ENCODE measurements at places on chromosomes 3 and 15.
A peak's percentile ranks its signal among the peaks of the same experiment; 100 is the strongest.

GRCh38 chr3:171789759-171790505 lies 20.4 kb downstream of the PLD1 start:
- no peak for DNase-seq

GRCh38 chr3:99753268-99753975 lies 64.2 kb upstream of the CMSS1 start:
- DNase-seq: peak; percentile 73

DNA sequence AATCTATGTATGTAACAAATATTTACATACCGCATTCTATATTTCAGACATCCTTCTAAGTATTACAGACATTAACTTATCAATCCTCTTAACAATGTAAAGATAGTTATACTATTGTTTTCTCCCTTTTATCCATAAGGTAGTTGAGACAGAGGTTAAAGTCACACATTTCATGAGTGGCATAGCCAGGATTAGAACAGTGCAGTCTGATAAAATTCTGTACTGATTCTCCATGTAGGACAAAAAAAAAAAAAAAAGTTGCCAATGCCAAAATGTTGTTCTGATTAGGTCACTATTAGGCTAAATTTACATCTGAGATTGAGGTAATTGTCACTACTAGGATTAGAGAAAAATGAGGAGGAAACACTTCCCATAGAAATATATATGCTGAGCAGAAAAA lies 629.2 kb downstream of the OTOL1 start:
- no peak for DNase-seq

GRCh38 chr3:71443332-71443731 lies 140.2 kb downstream of the FOXP1 start:
- DNase-seq: no peak

GRCh38 chr3:58572013-58572633 lies 5.1 kb downstream of the FAM107A start:
- no peak for DNase-seq

GRCh38 chr3:68666429-68667136 lies 265.8 kb downstream of the TAFA4 start:
- no peak for DNase-seq

- DNase-seq: no peak
These were observed at the start of gene ARHGEF26 for GRCh38 chr3:154120961-154121700. Gene ARHGEF26, plus strand, starts transcription at chr3:154121390. Its CDS starts 603 bp downstream, at chr3:154121993.

DNA sequence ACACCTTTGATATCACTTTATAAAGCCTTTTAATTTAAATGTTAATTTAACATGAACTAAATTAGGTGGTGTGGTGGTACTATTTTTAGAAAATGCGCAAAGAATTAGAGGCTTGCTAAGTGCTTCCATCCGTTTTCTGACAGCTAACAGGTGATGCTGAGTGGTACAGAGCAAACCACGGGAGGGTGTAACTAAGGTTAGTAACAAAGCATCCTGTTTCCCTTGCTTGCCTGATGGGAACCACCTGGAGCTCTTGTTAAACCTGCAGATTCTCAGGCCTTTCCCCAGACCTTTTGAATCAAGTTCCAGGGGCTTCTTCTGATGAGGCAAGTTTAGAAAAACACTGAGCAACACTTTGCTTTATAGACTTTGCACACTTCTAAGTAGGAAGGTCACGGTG lies 101.0 kb downstream of the ATG7 start:
- no peak for DNase-seq

DNA sequence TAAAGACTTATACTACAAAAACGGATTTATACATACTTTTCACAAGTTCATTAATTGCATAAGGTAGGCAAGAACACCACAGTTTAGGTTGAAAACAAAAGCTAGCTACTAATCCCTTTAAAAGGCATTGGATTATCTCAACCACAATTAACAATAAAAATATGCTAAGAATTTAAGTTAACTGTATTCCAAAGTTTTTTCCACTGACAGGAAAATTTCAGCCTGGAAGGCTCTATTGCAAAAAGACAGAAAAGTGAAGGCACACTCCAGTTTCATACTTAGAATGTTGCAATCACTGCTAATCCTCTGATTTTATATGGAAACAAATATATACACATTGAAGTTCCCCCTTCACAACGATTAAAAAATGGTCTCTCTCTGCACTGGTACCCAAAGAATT lies 71.5 kb downstream of the TJP1 start:
- DNase-seq: no peak

- DNase-seq: no peak
These were observed at the start of gene LRRC2 for GRCh38 chr3:46566040-46566641. Gene LRRC2, minus strand, starts transcription at chr3:46566302. Its CDS starts 14,711 bp downstream, at chr3:46551591.

DNA sequence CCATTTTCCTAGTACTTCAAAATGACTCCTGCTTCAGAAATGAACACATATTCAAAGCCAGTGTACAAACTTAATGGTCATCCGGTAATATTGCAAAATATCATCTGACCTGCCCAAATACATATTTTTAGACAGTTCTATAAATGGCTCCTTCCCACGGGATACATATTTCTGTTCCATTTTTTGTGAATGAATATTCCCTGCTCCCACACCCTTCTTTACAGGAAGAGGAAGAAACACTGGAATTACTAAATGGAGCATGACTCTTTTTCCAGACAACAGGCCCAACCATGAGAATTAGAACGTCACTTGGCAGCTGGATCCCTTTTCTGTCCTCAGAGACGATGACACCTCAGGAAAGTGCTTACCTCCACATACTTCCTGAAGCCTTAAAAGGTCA lies 38.0 kb upstream of the CBLB start:
- DNase-seq: no peak

DNA sequence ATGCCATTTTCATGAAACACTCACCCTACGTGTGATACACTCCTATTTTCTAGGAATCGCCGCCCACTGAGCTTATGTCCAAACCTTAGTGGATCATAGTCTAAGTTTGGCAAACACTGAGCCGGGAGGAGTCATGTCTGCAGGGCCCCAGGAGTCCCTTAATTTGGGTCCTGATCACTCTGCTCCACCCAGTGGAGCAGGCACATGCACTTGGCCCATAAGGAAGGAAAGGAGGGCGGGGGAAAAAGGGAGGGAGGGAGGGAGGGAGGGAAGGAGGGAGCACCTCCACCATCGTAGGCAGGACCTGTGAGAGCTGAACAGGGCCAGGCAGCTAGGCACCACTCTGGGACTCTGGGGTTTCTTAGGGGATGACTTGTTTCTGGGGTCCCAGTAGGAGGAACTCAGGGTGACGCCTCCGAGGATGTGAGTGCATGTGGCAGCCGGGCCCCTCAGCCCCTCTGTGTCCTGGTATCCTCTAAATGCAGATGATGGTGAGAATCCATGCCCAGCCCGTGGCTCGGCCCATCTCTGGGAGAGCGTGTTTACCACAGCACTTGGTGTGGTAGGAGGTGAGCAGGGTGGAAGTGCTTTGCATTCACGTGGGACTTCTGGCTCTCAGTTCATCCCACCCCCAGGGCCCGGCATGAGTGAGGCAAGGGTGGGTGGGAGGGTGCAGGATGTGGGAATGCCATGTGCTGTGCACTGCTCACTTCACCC lies 109.4 kb downstream of the KLF13 start:
- DNase-seq: no peak

- DNase-seq: no peak
These were observed 394.2 kb downstream of the LSAMP start for GRCh38 chr3:116051040-116051439.

GRCh38 chr15:59196416-59196815 lies 10.2 kb upstream of the LDHAL6B start:
- no peak for DNase-seq

- DNase-seq: no peak
These were observed 48.5 kb downstream of the ANAPC13 start for GRCh38 chr3:134437211-134437752.

DNA sequence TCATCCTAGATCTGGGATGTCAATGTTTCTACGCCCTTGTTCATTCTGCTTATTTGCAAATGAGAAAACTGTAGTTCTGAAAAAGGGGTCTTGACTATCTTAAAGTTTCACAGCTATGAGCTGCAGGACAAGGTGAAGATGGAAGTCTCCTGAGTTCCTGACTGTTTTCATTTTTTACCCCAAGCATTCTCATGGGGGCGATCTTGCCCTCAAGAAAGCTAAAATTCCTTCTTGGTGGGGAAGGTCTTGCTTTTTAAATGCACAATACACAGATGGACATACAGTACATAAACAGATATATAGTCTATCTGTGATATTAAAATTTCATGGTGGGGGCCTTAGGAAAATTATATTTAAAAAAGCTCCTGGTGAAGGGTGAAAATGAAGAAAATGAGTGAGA lies 32.4 kb downstream of the MASP1 start:
- DNase-seq: no peak

GRCh38 chr3:151796105-151796680 lies 17.7 kb upstream of the AADAC start:
- no peak for DNase-seq

- no peak for DNase-seq
These were observed 125.7 kb downstream of the PDZRN3 start for GRCh38 chr3:73498764-73499622.

DNA sequence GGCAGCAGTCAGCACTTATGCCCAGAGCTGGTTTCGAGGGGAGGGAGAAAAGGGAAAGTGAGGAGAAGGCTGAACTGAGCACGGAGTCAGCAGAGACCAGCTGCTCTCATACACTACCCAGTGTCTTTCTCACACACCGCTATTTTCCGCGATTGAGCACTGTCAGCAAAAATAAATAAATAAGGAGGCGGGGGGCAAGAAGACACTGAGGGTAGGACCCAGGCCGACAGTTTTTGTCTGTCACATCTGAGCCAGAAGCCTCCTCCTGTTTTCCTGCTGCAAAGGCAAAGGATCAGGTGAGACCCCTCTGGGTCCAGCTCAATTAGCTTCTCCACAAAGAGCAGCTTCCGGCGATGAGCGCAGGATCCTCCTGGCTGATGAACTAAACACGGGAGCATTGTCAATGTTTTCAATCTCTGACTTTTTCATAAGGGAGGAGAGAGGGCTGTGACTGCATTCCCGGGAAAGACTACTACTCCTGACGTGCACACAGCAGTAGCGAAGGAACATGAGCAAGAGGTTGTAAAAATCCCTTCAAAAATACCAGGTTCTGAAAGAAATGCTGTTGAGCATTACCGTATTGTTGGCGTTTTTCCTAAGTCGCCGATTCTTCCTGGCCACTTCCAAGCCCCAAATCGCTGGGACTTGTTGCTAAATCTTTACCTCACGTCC lies 1.3 kb downstream of the FRMD5 start:
- peak; percentile 26 for DNase-seq

GRCh38 chr3:6452974-6453373 lies 407.9 kb upstream of the GRM7 start:
- DNase-seq: no peak

- peak; percentile 18 for DNase-seq
These were observed 17.9 kb upstream of the COPG1 start for GRCh38 chr3:129231331-129232119.

- peak; percentile 13 for DNase-seq
These were observed 198.9 kb upstream of the LPP start for GRCh38 chr3:187954873-187955586.

GRCh38 chr15:63434576-63435186 lies 53.0 kb upstream of the CA12 start:
- DNase-seq: no peak

GRCh38 chr3:123148772-123149171 lies 53.0 kb upstream of the SEC22A start:
- DNase-seq: no peak

- DNase-seq: peak; percentile 87
These were observed 169.8 kb upstream of the MYRIP start for GRCh38 chr3:39639344-39640236.

DNA sequence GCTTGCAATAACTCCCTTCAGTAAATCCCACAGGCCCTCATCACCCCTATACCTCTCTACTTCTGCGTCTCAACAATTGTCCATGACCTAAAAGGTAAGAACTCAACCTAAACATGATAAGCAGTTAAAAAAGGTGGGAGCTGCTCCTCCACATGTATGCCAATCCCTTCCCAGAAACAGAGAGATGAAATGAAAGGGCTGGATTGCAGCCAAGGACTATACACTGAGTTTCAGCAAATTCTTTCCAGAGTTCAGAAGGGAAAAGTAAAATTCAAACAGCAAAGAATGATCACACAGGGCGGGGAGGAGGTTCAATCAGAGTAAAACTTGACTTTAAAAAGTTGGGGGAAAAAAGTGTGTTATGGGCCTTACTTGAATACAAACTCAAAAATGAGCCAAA lies 27.5 kb downstream of the PLOD2 start:
- DNase-seq: no peak

DNA sequence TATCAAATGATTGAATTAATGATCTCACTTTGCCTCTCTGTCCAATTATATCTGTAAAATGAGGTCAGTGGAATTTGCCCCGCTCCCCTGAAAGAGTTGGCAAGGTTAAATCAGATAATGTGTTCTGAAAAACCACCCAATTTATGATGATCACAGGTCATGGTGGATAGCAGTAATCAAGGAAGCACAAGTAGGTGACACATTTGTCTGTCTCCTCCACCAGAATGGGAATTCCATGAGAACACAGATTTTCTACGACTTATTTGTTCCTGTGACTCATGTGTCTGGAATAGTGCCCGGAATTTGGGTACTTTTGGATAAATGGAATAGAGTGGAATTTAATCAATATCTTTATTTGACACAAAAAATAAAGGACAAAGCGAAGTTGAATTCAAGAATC lies 220.9 kb upstream of the SUCLG2 start:
- DNase-seq: no peak

GRCh38 chr15:75025548-75026260 lies 2.3 kb downstream of the PPCDC start:
- DNase-seq: no peak

- no peak for DNase-seq
These were observed 9.2 kb downstream of the LTF start for GRCh38 chr3:46455231-46456115.

GRCh38 chr15:33440900-33441299 lies 130.1 kb downstream of the RYR3 start:
- DNase-seq: no peak

DNA sequence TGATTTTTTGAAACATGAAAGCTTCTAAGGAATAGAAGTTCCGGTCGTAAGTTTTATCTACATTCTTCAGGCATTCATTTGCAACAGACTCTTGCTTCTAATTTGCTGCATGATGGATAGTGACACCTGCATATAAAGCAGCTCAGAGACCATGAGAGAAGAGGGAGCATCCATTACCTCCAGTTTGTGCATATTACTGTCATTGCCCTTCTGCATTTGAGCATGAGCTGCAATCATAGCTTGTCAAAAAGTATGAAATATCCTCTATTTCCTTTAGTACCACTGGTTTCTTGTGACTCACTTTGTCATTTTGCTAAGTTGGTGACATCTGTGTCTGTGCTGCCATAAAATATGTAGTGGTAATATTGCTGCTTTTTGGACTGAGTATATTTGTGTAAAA lies 160.1 kb upstream of the STAC start:
- no peak for DNase-seq

GRCh38 chr15:39538936-39539335 lies 41.9 kb upstream of the THBS1 start:
- no peak for DNase-seq

DNA sequence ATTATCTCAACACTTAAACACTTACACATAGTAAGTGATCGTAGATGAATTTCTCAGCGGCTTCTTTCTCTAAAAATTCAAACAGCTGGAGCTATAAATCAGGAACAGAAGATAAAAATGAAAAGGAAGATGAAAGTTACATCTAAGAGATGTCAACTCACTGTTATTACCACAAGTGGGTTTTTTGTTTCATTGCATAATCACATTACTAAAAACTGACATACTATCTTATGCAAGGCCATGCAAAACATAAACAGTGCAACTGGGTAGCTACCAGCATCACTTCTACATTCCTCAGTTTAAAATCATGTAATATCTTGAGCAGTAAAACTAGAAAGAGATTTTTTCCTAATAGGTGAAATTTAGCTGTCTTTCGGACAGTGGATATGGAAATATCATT lies 14.9 kb downstream of the MINDY4B start:
- no peak for DNase-seq

Measured in RCC 7860 (cell line).